Amygdala (tissue), 56 donors: ENCODE measurements at places on chromosomes 3 and 15.

- DNase-seq = no peak
Measured at GRCh38 chr3:186247821-186248814, 113.9 kb downstream of the DGKG start.

GRCh38 chr15:63499175-63499549 is 5.2 kb upstream of the USP3 start:
- DNase-seq = no peak

GRCh38 chr3:55128225-55128823 is 200.5 kb upstream of the LRTM1 start:
- no peak for DNase-seq

DNA sequence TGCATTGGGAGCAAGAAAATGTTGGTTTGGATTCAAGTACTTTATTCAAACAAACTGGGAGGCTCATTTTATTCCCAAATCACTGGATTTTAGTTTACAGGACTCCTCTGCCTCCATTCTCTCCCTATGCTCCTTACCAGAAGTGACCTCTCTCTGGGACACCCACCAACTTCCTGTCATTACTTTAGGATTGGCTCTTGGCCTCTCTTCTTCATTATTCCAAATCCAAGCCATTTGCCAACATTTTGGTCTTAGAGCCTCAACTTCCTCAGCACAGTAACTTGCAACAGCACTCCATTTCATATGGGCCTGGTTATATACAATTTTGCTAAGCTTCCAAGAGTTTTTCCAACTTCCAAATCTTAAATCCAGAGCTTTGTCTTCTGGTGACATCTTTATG is 432.1 kb downstream of the NR2F2 start:
- DNase-seq = no peak

- DNase-seq = no peak
Measured at GRCh38 chr3:164806188-164806587, 272.1 kb downstream of the SI start.

- DNase-seq = no peak
Measured at GRCh38 chr15:98416222-98416855, 232.0 kb upstream of the IGF1R start.

DNA sequence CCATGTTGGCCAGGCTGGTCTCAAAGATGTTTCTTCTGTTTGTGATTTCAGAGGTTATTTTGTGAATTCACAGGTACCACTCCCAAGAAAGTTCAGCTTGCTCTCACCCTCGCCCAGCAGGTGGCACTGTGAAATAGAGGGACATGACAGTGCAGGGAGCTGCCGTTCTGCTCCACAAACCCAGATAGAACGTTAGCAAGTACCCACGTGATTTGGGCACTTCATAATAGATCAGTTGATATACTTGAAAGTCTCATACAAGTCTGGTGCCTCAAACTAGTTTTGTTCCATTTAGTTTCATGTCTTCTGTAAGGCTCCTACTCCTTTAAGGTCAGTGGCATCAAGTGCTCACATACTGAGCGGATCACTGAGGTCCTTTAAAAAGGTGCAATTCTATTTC is 45.5 kb downstream of the FILIP1L start:
- DNase-seq = no peak

- DNase-seq = no peak
Measured at GRCh38 chr15:59249816-59250215, 43.2 kb downstream of the LDHAL6B start.

GRCh38 chr3:11718637-11719405 is 75.1 kb upstream of the VGLL4 start:
- no peak for DNase-seq

DNA sequence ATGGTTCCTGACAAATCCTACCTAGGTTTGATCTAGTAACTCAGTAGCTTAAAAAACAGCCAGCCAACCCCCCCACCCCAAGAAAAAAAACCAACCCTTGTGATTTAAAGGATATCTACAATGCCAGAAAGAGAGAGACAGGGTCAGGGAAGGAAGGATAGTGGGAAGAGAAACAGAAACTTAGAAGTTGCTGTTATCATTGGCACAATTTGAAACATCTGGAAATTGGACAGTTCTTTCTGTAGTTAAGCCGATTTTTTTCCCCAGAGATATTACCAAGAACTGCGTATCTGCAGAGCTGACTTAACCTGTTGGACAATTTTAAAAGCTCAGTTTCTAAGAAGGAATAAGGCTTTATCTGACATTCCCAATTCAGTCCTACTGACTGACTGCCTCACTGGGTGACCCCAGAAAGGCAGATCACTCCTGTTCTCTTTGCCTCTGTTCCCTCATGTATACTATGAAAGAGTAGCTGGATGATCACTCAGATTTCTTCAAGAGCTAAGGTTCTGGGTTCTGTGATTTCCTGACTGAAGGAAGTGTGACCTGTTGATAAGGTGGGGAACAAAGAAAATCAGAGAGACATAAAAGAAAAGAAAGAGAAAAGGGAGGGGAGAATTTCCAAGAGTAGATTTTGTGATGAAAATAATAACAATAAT is 128.3 kb downstream of the MAP2K5 start:
- DNase-seq = no peak

- DNase-seq = no peak
Measured at GRCh38 chr15:66040211-66040892, 171.1 kb downstream of the RAB11A start.

- no peak for DNase-seq
Measured at GRCh38 chr15:80452166-80452565, 48.0 kb downstream of the ARNT2 start.

GRCh38 chr3:27253831-27254230 is 115.4 kb downstream of the NEK10 start:
- no peak for DNase-seq

DNA sequence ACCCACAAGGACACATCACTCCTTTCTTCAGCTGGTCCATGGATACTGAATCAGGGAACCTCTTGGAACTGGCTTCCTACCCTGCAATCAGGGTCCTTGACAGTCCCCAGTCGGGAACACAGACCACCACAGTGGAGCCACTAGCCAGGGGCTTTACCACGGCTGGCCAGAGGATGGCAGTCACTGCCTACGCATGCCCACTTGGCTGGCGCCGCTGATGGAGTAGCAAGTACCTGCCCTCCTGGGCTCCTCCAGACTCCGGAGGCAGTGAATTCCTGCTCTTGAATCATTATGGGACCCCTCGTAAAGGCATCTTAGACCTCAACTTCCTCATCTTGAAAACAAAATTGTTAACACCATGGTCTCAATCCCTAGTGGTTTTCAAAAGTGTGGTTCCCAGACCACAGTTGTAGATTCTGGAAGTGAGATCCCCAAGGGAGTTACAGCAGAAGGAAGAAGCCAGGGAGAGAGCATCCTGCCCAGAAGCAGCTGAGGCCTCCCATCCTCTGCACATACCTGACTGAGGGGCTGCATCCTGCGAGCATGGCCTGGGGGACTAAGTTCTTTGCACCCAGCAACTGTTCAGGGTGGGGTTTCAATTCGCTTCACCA is 9.1 kb upstream of the SKIC8 start:
- peak; percentile 30 for DNase-seq

GRCh38 chr3:81980596-81981494 is 219.4 kb upstream of the GBE1 start:
- DNase-seq = no peak

- DNase-seq = no peak
Measured at GRCh38 chr3:42572278-42572677, 9.5 kb downstream of the SEC22C start.

DNA sequence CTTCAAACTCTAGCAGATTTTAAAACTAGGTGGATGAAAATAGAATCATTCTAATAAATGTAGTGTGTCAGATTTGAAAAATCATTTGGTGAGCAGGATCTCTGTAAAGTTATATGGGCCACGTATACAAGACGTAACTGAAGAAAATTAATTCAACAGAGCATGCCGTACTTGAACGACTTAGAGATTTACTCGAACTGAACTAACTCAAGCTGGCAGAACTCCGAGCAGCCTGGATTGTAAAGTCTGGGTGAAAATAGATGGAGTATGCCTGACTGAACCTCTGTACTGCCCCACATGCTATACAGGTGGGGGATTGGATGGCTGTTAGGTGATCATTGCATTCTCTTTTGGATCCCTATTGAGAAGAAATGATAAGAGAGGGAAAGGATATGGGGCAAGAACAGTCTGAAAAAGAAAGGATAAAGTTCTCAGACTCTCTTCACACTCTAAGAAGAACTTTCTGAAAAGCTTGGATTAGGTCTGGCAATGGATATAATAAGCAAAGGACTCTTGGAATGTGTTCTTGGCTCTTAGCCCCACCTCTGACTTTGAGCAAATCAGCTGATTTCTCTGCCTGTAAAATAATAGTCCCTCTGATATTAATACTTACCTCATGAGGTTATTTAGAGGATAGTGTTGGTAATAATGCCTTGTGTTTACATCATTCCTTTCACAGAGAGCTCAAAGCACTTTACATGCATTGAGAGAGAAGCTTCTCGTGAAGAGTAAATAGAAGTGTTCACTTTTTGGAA is 147.5 kb downstream of the FILIP1L start:
- no peak for DNase-seq

DNA sequence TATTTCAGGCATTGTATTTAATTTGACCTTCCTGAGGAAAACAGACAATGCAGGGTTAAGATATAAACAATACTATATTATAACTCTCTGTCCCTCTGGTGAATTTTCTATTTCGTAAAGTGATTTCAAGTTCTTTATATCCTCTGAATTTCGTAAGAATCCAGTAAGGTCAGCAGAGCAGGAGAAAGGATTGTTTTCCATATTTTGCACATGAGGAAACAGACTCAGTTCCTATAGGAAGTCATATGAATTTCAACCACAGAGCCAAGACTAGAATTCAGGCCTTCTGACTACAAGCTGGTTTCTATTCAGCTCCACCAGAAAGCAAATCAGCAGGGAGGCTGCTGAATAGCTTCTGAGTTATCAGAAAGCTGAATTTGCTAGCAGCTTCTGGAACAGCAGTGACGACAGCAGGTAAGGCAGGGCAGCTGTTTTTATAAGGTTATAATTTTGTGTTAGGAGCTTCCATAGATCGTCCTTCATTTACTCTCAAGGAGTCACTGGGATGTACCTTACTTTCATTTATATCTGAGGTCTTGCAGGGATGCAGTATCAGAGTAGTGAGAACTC is 11.1 kb upstream of the PLAAT1 start:
- DNase-seq = no peak

- no peak for DNase-seq
Measured at GRCh38 chr3:195068084-195069080, 202.6 kb downstream of the XXYLT1 start.

- no peak for DNase-seq
Measured at GRCh38 chr3:30585654-30586053, 20.7 kb upstream of the TGFBR2 start.

GRCh38 chr15:96320703-96321638 is 9.5 kb upstream of the NR2F2 start:
- no peak for DNase-seq

DNA sequence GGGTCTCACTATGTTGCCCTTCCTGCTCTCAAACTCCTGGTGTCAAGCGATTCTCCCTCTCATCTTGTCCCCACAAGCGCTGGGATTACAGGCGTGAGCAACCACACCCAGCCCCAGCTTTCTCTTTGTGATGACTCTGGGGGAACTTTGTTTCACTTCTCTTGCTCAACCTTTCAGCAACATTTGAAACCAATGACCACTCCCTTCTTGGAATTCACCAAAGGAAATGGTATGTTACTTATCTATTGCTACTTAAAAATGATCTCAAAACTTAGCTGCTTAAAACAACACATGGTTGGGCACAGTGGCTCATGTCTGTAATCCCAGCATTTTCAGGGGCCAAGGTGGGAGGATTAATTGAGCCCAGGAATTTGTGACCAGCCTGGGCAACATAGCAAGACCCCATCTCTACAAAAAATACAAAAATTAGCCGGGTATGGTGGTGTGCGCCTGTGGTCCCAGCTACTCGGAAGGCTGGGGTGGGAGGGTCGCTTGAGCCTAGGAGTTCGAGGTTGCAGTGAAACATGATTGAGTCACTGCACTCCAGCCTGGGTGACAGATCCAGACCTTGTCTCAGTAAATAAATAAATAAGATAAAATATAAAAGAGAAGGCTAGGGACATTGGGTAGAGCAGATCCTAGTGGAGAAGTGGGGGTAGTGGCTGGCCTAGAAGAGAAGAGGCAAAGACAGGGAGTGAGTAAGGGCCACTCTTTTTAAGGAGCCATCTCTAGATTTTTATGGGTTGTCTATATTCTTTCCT is 10.3 kb upstream of the COPG1 start:
- DNase-seq = no peak

- DNase-seq = no peak
Measured at GRCh38 chr15:85530079-85530478, 149.7 kb downstream of the AKAP13 start.

DNA sequence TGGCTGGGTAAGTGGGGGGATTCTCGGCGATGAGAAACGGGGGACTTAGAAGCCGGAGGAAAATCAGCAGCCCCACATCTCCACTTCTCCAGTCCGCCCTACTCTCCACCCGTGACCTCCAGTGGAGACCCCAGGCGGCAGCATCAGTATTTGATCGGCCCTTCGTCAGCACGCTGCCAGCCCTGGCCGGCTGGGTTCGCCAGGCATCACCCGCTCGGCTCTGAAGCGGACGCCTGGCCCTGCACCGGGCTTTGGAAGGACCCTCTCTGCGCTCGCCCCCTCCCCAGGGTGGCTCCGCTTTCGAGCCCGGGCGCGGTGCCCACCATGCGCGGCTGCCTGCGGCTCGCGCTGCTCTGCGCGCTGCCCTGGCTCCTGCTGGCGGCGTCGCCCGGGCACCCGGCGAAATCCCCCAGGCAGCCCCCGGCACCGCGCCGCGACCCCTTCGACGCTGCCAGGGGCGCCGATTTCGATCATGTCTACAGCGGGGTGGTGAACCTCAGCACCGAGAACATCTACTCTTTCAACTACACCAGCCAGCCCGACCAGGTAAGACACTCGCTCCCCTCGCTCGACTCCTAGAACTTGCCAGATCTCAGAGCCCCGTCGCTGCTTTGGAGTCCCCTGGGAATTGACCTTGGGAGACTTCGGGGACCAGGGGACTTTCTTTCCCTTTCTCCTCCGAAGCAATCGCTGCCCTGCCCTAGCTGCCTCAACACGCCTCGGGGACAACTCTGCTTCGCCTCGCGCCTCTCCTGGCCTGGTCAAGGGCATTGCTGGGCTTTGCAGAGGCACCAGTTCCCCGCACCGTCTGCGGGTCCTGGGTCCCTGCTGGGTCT is 561 bp downstream of the SIDT1 start:
- DNase-seq = no peak

DNA sequence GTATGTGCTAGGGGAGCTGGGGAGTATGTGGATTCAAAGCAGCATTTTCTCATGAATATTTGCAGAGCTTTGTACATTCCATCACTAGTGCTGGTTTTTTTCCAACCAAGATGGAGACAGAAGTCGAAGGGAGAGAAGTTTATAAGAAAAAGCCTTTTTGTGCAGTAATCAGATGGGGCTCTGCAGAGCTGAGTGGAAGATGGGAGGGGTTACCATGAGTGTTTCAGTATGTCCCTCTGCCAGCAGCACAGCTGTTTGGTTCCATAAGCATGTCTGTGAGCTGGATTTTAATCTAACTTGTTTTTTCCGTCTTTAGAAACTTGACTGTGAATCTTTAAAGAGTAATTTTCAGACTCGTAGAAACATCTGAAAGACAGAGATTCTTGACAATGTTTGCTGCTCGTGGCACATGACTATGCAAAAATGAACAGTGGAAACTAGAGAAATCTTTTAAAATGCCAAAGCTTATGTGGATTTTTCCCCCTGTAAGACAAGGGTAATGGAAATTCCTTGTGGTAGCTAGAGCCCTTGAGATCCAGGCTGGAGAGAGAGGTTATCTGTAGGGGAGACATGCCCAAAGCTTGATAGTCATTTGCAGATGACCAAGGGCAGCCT is 20.3 kb downstream of the STARD9 start:
- no peak for DNase-seq

GRCh38 chr15:80367661-80368060 is 36.5 kb upstream of the ARNT2 start:
- DNase-seq = no peak

- DNase-seq = no peak
Measured at GRCh38 chr3:165273411-165273810, 77.2 kb upstream of the SLITRK3 start.
